Vagina (tissue), 2 donors: ENCODE measurements at places on chromosomes 12 and 14.

- DNase-seq, result no peak
Observed at GRCh38 chr12:93050026-93050747, 121.1 kb upstream of the EEA1 start.

DNA sequence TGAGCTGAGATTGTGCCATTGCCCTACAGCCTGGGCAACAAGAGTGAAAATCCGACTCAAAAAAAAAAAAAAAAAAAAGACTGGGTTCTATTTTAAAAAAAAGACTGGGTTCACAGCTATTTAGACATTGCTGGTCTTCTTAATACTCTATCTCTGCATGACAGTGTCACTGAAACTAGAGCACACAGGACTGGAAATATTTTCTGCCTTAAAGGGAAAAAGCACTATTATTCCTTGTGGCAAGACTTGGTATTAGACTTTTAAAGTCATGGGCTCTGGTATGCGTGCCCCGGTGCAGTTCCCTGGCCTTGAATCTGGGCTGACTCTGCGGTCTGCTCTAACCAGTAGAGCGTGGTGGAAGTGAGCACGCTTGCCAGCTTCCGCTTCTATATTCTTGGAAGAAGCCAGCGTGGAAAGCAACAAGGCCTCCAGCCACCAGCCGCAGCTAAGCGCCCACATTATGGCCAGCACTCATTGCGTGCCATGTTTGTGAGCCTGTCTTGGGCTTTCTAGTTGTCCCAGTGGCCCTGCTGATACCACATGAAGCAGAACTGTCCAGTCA, 31.3 kb downstream of the PRKAB1 start:
- DNase-seq, result no peak

DNA sequence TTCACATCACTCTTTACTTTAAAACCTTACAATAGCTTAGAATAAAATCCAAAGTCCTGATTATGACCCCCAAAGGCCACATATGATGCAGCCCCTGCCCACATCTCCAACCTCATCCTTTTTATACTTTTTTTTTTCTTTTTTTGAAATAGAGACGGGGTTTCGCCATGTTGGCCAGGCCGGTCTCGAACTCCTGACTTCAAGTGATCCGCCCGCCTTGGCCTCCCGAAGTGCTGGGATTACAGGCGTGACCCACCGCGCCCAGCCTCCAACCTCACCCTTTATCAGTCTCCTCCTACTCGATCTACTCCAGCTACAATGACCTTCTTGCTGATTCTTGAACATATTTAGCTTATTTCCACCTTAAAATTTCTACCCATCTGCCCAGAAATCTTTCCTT, 1.2 kb upstream of the MAPKAPK5 start:
- DNase-seq, result no peak

DNA sequence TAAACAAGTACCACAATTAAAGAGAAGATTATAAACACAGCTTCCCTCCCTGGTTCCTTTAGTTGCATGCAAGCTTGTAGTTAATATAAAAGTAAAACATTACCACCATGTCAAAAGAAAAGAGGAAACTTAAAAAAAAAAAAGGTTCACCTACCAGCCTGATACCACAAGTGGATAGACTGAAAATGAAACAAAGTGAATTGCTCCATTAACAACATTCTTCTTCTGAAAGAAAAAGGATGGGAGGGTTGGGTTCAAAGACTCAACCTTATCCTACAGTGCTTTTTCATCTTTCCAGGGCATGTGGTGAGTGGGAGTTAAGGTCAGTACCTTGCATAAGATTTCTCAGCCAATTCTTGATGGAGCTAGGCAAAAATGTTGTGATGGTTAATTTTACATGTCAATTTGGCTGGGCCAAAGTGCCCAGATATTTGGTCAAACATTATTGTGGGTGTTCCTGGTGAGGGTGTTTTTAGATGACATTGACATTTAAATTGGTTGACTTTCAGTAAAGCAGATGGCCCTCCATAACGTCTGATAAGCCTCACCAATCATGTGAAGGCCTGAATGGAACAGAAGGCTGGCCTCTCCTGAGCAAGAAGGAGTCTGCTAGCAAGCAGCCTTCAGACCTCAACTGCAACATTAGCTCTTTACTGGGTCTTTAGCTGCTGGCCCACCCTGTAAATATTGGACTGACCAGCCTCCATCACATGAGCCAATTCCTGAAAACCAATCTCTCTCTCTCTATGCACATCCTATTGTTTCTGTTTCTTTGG, 28.8 kb downstream of the VCPKMT start:
- DNase-seq, result no peak

GRCh38 chr12:96258104-96258961, 64.2 kb downstream of the ELK3 start:
- DNase-seq, result no peak

GRCh38 chr14:64979336-64980074, 7.2 kb upstream of the FNTB start:
- DNase-seq, result no peak

DNA sequence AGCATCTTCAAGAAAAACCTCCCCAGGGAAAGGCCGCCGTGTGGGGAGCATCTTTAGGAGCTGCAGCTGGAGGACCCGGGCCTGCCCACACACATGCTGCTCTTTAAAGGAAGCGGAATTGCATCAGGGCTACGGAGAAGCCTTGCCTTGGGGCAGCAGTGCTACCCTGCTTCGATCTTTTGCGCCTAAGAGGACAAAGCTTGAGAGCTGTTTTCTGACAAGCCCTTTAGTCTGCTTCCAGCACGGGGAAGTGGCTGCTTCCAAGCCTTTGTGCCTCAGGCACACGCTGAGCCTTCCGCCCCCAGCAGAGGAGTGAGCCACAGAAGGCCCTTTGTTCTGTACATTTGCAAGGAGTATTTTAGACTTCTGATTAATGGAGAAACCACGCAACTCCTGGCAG, 31.5 kb downstream of the COA8 start:
- no peak for DNase-seq

- no peak for DNase-seq
Observed at GRCh38 chr14:56199982-56200577, 81.9 kb downstream of the PELI2 start.
